ENCODE measurements at places on chromosomes 2 and 18. TPM values are rescaled to one million over a fixed set of nuclear protein-coding genes. Genes with fewer than 3 reads are reported as not detected.

FAM237A gene
- not detected for total RNA-seq

REG1B gene
- total RNA-seq = not detected

AFF3 gene
- 131 TPM for total RNA-seq

UGT1A3 gene
- total RNA-seq = not detected

DNA sequence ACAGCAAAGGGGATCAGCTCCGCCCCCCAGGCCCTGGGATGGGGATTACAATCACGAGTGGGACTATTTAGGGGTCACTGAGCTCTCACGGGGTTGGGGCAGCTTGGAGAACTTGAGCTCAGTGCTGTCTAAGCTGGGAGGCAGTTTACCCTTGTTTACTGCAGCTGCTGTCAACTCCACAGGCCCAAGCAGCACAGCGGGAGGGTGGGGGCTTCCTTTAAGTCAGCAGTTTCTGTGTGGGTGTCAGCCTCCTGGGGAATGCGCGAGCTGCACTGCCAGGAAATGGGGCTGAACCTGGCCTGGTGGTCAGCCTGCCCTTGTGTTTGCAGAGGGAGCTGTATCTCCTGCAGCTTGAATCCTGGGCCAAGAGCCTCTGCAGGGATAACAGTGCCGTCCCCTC, 29.8 kb downstream of the TOGARAM2 start:
- peak; percentile 6 for DNase-seq

GRCh38 chr18:34880882-34881834, 160.1 kb upstream of the MAPRE2 start:
- DNase-seq = no peak

All from OCI-LY7 (cell line).